Progenitor cell of endocrine pancreas (in vitro differentiated cells): ENCODE measurements at places on chromosomes 11 and 22. TPM values are rescaled to one million over a fixed set of nuclear protein-coding genes. Genes with fewer than 3 reads are reported as not detected.

GRCh38 chr22:31983911-31984656 is 39.7 kb downstream of the YWHAH start:
- no peak for DNase-seq

- DNase-seq = no peak
Observed at GRCh38 chr11:33703788-33704187, 3.2 kb upstream of the C11orf91 start.

OR52E8 gene
- total RNA-seq = not detected in 2 replicates

- no peak for DNase-seq
Observed at GRCh38 chr22:25437414-25438160, 126.9 kb upstream of the GRK3 start.
